ENCODE measurements at places on chromosomes 7 and 10.

DNA sequence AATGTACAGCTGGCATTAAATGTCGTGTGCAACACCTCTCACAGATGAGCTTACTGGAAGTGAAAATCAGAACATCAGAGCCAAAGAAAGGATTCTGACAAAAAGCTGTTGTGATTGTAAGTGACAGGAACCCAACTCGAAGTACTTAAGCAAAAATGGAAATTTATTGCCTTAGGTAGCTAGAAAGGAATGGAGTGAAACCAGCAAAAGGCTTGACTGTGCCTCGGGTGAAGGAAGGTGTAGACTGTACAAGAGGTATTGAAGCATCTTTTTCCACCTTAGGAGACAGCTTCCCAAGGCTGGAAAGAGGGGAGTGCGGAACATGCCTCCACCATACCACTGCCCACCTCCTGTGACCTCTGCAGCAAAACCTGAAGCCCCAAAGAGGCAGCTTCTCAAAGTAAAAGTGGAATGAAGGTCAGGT is 27.3 kb upstream of the ITGB1 start:
- no peak for DNase-seq

DNA sequence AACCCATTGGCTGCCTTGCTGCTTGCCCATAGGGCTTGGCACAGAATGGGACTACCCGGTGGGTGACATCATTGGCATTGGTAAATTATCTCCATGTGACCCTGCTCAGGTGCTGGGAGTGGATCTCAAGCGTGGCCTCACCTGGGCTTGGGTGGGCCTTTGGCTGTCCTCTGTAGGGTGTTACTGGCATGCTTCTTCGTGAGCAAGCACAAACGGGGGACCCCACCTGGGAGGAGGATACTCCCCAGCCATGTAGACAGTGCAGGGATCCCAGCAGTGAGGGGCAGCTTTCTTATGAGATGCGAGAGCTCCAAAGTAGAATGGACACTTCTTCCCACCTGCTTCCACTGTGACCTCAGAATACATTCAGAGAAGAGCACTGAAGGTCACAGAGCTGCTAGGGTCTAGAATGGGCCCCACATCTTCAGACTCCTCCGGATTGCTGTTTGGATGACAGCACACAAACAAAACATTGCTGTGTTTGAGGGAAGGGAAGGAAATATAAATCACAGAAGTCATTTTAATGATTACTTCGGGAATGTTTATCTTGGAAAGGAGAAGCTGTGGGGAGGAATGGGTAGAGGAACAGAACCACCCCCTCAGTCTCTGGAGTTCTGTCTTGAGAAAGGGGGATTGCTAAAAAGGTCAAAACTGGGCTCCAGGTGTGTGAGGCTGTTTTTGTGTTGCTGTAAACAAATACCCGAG is 75.9 kb downstream of the SH2D4B start:
- DNase-seq, result no peak

GRCh38 chr7:143416565-143417149 is 8.0 kb upstream of the EPHA1 start:
- DNase-seq, result no peak

DNA sequence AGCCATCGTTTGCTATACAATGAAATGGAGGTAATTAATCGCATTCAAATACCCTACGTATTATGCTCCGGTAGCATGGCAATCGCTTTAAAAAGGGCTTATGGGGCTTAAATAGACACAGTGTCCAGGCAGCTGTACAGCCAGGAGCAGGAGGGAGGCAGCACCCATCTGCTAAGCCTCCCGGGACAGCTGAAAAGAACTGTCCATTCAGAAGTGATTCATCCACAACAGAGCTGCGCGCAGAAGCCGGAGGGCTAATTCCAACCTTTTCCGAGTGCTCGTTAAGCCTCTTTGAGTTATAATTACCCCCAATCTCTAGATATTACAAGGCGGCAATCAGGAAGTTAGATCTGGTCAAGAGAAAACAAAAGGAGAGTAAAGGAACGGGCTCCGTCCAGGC is 58.3 kb downstream of the DPYSL4 start:
- DNase-seq, result no peak

- DNase-seq, result no peak
Observed at GRCh38 chr7:120856621-120857352, 1.2 kb downstream of the TSPAN12 start.

DNA sequence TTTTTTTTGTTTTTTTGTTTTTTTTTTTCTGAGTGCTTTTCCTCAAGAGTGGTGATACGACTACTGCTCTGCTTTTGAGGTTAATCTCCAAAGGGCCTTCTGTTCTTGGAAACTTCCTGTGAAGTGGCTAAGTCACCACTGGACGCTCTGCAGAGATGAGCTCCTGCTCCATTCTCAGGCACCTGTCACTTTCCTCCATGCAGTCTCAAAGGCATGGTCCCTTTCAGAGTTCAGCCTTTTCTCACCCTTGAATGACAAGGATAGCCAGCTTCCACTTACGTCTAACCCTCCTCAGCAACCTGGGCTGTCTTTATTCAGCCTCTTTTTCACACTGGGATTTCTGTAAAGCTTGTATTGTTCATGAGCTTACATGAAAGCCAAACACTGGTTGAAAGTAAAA is 65.8 kb downstream of the BMPER start:
- no peak for DNase-seq

DNA sequence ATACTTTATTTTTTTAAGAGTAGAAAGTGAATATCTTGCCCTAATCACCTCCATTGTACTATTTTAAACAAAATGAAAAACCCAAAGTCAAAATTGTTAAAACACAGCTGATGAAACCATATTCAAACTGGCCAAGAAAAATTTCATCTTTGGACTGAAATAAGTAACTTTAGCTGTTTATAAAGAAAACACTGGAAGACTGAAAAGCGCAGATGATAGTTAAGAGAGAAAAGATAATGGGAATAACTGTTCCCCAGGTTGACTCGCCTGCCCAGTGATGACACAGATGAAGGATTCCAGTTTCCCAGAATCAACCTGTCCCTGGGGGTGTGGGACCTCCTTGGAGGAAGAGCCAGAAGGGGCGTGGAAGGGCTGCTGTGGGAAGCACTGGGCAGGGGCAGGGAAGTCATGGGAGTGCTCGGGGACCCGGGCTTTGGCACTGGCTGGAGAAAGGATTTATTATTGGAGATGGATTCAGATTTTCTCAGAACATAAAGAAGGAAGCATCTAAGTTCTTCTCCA is 43.1 kb downstream of the DENND2A start:
- no peak for DNase-seq

GRCh38 chr10:92434385-92434784 is 139.5 kb downstream of the IDE start:
- DNase-seq, result no peak

- DNase-seq, result no peak
Observed at GRCh38 chr10:70317272-70317942, 33.6 kb upstream of the NPFFR1 start.
